Activated effector memory CD4-positive, alpha-beta T cell treated with anti-CD3 and anti-CD28 coated beads, Interleukin-2, amount 50 U/mL, for 16 hours (primary cell): ENCODE measurements at places on chromosomes 13 and 19.

- peak; percentile 79 for DNase-seq
Measured at GRCh38 chr13:97028441-97029299, 34.4 kb upstream of the OXGR1 start.

- DNase-seq: no peak
Measured at GRCh38 chr13:69657676-69658075, 449.9 kb upstream of the ATXN8OS start.

- no peak for DNase-seq
Measured at GRCh38 chr19:54393381-54393780, 21.9 kb upstream of the TTYH1 start.

GRCh38 chr19:50780753-50781435 is 9.3 kb upstream of the ACP4 start:
- no peak for DNase-seq

GRCh38 chr13:112943309-112944125 is 25.5 kb upstream of the MCF2L start:
- DNase-seq: peak; percentile 74
